Astrocyte (in vitro differentiated cells and primary cell): ENCODE measurements at places on chromosomes 13 and 19.

DNA sequence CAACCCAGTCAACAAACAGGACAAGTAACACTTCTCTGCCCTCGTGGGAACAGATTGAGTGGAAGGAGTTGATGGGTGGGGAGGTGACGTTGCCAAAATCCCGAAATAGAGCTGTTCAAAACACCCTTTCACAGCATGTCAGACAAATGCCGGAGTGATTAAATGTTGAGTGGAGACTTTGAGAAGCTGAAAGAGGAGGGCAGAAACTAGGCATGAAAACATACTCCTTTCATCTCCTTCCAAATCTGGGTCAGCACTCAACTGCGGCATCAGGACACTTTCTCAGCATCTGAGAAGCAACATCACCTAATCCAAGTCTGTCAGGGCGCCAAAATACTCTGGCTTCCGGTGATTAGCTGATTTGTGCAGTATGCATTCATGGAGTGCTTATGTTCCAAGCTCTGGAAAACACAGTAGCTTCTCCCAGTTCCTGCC, 51.5 kb upstream of the MRI1 start:
- DNase-seq = peak; percentile 57
- H3K4me1 ChIP-seq = peaks cover 5% of the 10 kb centered on the region
- H3K27me3 ChIP-seq = no peaks in the 10 kb centered on the region
- H3K36me3 ChIP-seq = no peaks in the 10 kb centered on the region

- H3K4me3 ChIP-seq = no peak overlapping the region
- no peak overlapping the region for H3K27ac ChIP-seq
- no peaks in the 10 kb centered on the region for H3K4me1 ChIP-seq
- H3K36me3 ChIP-seq = no peaks in the 10 kb centered on the region
Observed at GRCh38 chr19:30144802-30145201, 202.8 kb downstream of the URI1 start.

- H3K36me3 ChIP-seq = no peaks in the 10 kb centered on the region
- no peak overlapping the region for H3K4me3 ChIP-seq
- no peaks in the 10 kb centered on the region for H3K27me3 ChIP-seq
- peak; percentile 53 for DNase-seq
Observed at GRCh38 chr13:73757481-73758233, 376.5 kb downstream of the KLF12 start.

DNA sequence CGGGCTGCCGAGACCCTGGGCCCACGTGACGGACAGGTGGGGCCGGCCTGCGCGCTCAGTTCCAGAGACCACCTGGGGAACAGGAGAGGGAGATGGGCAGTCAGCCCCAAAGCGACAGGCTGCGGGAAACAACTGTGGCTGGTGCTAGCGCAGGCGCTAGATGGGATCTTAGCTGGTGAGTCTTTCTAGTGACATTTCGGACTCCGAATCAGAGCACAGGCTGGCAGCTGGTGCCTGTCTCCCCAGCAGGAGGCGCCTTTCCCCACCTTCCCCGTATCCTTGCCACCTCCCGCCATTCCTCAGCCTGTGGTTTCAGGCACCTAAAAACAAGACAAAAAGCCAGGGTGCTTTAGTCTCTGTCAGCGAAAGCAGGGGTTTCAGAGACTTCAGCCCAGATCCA, 19.4 kb upstream of the RANBP3 start:
- H3K27ac ChIP-seq = no peak overlapping the region
- H3K4me1 ChIP-seq = no peaks in the 10 kb centered on the region
- no peaks in the 10 kb centered on the region for H3K27me3 ChIP-seq
- H3K4me3 ChIP-seq = no peak overlapping the region

- peaks cover 14% of the 10 kb centered on the region for H3K27me3 ChIP-seq
- peaks cover 4% of the 10 kb centered on the region for H3K4me1 ChIP-seq
- no peaks in the 10 kb centered on the region for H3K36me3 ChIP-seq
- H3K4me3 ChIP-seq = no peak overlapping the region
Observed at GRCh38 chr19:35959040-35959967, 23.1 kb downstream of the LRFN3 start.

- no peak for DNase-seq
- H3K36me3 ChIP-seq = no peaks in the 10 kb centered on the region
- no peaks in the 10 kb centered on the region for H3K4me1 ChIP-seq
- H3K27ac ChIP-seq = no peak overlapping the region
- no peak overlapping the region for H3K4me3 ChIP-seq
Observed at GRCh38 chr13:91166714-91167511, 180.6 kb upstream of the MIR17HG start.

DNA sequence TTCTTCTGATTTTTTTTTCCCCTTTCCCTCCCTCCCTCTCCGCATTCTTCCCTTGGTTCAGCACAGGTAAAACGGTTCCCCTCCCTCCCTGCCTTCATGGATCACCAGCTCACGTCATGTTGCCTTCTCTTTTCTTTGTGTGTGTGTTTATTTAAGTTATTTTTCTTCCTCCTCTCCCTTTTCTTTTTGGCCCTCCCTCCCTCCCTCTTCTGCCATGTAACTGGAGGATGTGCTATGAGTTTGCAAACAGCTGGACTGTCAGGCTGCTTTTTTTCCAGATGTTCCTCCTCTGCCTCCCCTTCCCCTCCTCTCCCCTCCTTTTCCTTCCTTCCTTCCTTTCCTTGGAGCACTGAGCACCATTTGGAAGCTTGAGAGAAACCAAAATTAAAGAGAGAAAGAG, 2.0 kb downstream of the LENG9 start:
- H3K4me1 ChIP-seq = peaks cover 24% of the 10 kb centered on the region
- H3K36me3 ChIP-seq = peaks cover 16% of the 10 kb centered on the region
- no peak overlapping the region for H3K27ac ChIP-seq
- DNase-seq = no peak
- H3K4me3 ChIP-seq = no peak overlapping the region
- H3K27me3 ChIP-seq = no peaks in the 10 kb centered on the region

- H3K27me3 ChIP-seq = no peaks in the 10 kb centered on the region
- no peak for DNase-seq
- no peak overlapping the region for H3K27ac ChIP-seq
- H3K4me3 ChIP-seq = no peak overlapping the region
- peaks cover 4% of the 10 kb centered on the region for H3K4me1 ChIP-seq
Observed at GRCh38 chr13:23288995-23289394, 108.2 kb downstream of the SGCG start.

DNA sequence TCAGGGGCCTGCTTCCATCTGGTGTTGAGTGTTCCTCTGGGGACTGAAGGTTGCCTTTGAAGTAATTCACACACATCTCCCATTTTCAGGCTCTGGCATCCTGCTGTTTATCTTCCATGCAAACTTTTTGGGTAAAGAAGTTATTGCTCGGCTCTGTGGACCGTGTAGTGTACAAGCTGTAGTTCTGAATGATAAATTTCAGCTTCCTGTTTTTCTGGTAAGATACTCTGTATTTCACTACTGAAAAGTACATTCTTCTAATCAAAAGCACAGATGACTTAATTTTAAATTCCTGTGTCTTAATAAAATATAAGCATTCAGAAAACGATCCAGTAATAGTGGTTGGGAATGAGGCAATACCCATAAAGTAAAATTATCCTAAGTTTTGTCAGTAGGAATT, 36.7 kb downstream of the MPHOSPH8 start:
- H3K4me1 ChIP-seq = no peaks in the 10 kb centered on the region
- no peak overlapping the region for H3K4me3 ChIP-seq
- DNase-seq = no peak
- H3K36me3 ChIP-seq = peaks cover 59% of the 10 kb centered on the region
- H3K27ac ChIP-seq = no peak overlapping the region

- peaks cover 35% of the 10 kb centered on the region for H3K4me1 ChIP-seq
- DNase-seq = peak; percentile 87
- peak overlapping the region; percentile 52 for H3K27ac ChIP-seq
- H3K27me3 ChIP-seq = no peaks in the 10 kb centered on the region
Observed at GRCh38 chr19:932648-933552, 7.1 kb downstream of the ARID3A start.

DNA sequence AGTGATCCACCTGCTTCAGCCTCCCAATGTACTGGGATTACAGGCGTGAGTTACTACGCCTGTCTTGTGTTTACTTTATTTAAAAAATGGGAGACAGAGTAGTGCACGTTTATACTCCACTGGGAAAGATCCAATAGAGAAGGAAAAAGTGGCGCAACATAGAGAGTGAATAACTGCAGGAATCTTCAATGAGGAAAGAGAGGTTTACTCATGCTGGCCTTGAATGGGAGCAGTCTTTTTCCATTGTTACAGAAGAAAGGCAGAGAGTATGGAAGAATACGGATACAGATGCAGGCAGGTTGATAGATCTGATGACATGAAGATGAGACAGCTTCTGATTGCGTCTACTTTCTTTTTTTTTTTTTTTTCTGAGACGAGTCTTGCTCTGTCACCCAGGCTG, 4.6 kb upstream of the WDFY2 start:
- H3K36me3 ChIP-seq = no peaks in the 10 kb centered on the region
- no peak overlapping the region for H3K4me3 ChIP-seq
- H3K4me1 ChIP-seq = peaks cover 5% of the 10 kb centered on the region
- no peaks in the 10 kb centered on the region for H3K27me3 ChIP-seq
- H3K27ac ChIP-seq = no peak overlapping the region
- DNase-seq = no peak

DNA sequence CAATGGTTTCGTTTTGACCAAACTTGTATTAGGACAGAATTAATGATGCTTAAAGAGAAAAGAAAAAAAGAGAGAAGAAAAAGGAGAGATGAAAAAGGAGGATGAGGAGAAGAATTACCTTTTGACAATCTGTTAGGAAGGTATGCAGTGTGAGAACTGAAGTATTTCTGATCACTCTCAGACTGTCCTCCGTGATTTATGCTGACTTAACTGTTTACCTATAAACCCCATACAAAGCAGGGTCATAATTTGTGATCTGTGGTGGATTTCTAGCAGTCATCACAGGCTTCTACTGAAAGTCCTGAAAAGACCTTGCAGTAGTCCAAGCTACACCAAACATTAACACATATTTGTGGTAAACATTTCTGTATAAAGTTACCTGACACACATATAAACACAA, 93.9 kb downstream of the PCDH17 start:
- DNase-seq = no peak
- H3K4me1 ChIP-seq = no peaks in the 10 kb centered on the region
- H3K4me3 ChIP-seq = no peak overlapping the region

DNA sequence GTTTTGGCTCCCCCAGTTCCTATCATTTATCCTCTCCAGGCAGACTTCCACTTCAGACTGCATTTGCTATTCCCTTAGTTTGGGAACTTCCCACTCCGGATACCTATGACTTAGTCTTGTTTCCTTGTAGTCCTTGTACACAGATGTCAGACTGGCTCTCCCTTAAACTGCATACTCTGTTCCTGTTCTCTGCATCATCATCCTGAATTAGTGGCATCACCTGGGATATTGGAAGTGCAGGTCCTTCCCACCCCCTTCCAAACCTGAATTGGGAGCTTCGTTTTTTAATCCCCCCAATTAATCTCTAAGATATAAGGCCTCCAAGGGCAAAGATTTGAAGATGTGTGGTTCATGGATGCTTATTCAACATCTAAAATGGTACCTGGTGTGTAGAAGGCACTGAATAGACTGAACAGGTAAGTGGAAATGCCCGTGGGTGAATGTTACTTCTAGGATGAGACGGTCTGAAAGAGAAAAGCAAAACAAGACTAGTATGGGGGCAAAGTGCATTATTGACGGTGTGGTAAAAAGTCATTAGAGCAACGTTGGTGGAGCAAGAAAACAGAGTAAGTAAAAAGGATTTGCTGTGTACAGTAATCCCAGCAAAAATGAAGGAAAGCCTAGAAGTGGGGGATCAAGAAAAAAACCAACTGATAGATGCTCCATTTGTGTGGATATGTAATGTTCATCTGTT, 9.6 kb downstream of the MIR17HG start:
- H3K36me3 ChIP-seq = peaks cover 49% of the 10 kb centered on the region
- H3K4me1 ChIP-seq = no peaks in the 10 kb centered on the region
- DNase-seq = no peak
- H3K27me3 ChIP-seq = no peaks in the 10 kb centered on the region

- H3K4me3 ChIP-seq = no peak overlapping the region
- DNase-seq = no peak
- H3K27me3 ChIP-seq = no peaks in the 10 kb centered on the region
- H3K4me1 ChIP-seq = no peaks in the 10 kb centered on the region
Observed at GRCh38 chr13:91167706-91168385, 179.6 kb upstream of the MIR17HG start.

GRCh38 chr13:91359631-91360030, 12.1 kb downstream of the MIR17HG start:
- no peaks in the 10 kb centered on the region for H3K4me1 ChIP-seq
- H3K27me3 ChIP-seq = no peaks in the 10 kb centered on the region
- H3K36me3 ChIP-seq = peaks cover 29% of the 10 kb centered on the region
- no peak overlapping the region for H3K4me3 ChIP-seq

- H3K4me3 ChIP-seq = no peak overlapping the region
- peaks cover 25% of the 10 kb centered on the region for H3K4me1 ChIP-seq
- no peaks in the 10 kb centered on the region for H3K27me3 ChIP-seq
- DNase-seq = no peak
- H3K27ac ChIP-seq = peak overlapping the region; percentile 6
Observed at GRCh38 chr19:3098515-3099346, 4.6 kb downstream of the GNA11 start.

- no peaks in the 10 kb centered on the region for H3K4me1 ChIP-seq
- H3K27me3 ChIP-seq = no peaks in the 10 kb centered on the region
- H3K36me3 ChIP-seq = no peaks in the 10 kb centered on the region
- no peak for DNase-seq
- H3K27ac ChIP-seq = no peak overlapping the region
Observed at GRCh38 chr13:65011378-65011777, 2218.8 kb downstream of the PCDH9 start.

GRCh38 chr19:40445780-40446262, 1.7 kb upstream of the SERTAD3 start:
- no peaks in the 10 kb centered on the region for H3K27me3 ChIP-seq
- DNase-seq = no peak
- no peak overlapping the region for H3K27ac ChIP-seq
- peaks cover 8% of the 10 kb centered on the region for H3K36me3 ChIP-seq
- H3K4me1 ChIP-seq = peaks cover 16% of the 10 kb centered on the region

DNA sequence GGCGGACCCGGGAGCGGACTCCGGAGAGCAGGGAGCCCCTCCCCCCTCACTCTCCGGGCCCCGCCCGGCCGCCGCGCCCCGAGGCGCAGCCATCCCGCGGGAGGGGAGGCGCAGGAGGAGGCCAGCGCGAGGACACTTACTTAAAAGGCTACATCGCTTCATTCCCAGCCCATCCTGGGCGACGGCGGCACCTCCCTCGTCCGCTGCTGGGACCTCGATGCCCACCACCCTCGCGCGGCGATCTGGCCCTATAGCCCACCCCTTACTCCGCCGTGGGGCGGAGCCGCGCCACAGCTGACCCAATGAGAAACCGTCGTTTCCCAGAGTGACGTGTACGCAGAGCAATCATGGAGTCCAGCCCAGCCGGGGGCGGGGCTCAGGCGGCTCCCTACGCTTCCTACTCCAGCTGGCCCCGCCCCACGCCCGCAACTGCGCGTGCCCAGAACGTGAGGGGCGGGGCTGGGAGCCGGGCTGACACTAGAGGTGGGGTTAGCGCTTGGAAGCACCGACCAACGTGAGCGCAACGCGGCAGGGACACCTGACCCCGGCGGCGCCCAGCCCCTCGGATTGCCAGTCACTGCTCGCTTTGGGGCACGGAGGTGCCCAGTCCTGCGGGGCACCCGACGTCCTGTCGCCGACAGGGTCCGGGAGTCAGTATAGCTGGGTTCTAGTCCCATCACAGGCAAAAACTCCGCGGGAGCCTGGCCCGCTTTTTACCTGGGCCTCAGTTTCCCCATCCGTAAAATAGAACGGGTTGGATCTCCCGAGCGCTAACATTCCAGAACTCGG, at the start of gene ANKRD27:
TSS of gene ANKRD27 (minus strand) at position 250 of the 789 bp plus-strand sequence. CDS start 16,165 bp downstream, outside the sequence.
- H3K4me3 ChIP-seq = peak within 1 kb of the TSS; percentile 79
- peaks cover 24% of the 10 kb centered on the region for H3K27me3 ChIP-seq
- no peaks in the 10 kb centered on the region for H3K36me3 ChIP-seq
- DNase-seq = peak; percentile 85
- peaks cover 14% of the 10 kb centered on the region for H3K4me1 ChIP-seq
